Left renal cortex interstitium (tissue), 4 donors: ENCODE measurements at places on chromosomes 12 and 14. TPM values are rescaled to one million over a fixed set of nuclear protein-coding genes. Genes with fewer than 3 reads are reported as not detected.

Gene SCFD1
- polyA plus RNA-seq: 102 TPM

- DNase-seq: no peak
These were observed 15.7 kb upstream of the CRY1 start for GRCh38 chr12:107108995-107109508.

- no peak for DNase-seq
These were observed 5.6 kb downstream of the RDH16 start for GRCh38 chr12:56951582-56952339.

- DNase-seq: no peak
These were observed 1200.2 kb downstream of the LRFN5 start for GRCh38 chr14:42806909-42807315.

- no peak for DNase-seq
These were observed 43.7 kb downstream of the ADCK1 start for GRCh38 chr14:77843651-77844050.

Gene BEGAIN
- 3.9 TPM for polyA plus RNA-seq

Gene TDRD9
- 2.8 TPM for polyA plus RNA-seq

Gene PTPRQ
- 18.3 TPM for polyA plus RNA-seq

GRCh38 chr12:6970096-6970527, 352 bp downstream of the PHB2 start:
- no peak for DNase-seq

Gene BRI3BP
- 10.1 TPM for polyA plus RNA-seq

DNA sequence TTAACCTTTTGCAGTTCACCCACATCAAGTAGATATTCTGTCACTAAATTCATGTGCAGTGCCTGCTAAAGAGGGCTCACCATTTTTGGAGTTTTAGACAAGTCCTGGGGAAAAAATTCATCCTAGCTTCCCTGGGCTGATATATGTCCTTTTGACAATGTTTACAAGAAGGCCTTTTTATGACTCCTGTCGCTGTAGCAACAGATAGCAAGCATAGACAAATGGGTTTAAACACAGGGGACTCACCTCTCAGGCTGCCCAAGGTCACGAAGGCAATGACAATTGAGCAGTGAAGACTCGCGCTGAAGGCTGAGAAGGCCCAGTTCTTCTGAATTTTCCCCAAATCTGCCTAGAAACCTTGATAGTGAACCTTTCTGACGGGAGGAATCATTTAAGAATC, 150.7 kb upstream of the CPM start:
- no peak for DNase-seq

DNA sequence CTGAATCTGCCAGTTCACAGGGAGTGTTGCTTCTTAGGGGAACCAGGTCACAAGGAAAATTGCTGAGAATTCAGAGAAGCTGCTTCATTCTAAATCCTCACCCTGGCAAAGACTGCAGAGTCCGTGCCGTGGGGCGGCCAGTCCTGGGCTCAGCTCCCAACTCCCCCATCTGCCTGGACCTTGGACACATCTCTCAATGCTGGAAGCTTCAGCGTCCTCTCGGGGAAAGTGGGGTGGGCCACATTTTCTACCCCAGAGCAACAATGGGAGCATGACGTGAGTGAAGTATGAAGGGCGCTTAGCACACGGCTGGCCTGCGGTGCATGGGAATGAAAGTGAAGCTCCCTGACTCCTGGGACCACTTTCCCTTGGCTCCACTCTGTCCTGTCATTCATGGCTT, 31.2 kb downstream of the HVCN1 start:
- no peak for DNase-seq

Gene EPYC
- not detected for polyA plus RNA-seq

GRCh38 chr14:104171029-104171697, 32.8 kb downstream of the KIF26A start:
- no peak for DNase-seq

DNA sequence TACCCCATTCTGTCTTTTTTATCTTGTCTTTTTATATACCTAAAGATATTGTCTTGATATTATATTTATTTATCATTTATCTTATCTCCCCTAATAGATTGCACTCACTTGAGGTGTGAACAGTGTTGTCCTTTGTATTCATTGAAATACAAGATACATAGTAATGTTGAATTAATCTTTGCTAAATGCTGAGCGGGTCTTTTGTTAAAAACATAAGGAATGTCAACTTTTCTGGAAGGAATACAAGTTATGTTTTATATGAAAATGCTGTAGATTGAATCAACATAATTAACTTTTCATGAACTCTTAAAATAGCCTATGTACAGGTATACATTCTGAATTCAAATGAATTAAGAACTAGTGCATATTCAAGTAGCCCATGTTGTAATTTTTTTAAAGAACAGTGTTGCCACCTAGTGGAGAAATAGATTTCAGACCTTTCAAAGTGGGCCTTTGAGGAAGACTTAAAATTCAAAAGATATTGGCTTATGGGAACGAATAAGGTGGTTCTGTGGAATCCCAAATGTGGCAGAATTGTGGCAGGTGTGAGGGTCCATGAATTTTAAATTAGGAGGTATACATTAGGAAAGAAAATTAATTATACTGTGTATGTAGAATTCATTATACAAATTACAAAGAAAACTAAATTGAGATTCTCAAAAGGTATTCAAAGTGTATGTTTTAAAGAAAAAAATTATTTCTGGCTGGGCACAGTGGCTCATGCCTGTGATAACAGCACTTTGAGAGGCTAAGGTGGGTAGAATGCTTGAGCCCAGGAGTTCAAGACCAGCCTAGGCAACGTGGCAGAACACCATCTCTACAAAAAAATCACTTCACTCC, 19.1 kb downstream of the BBOF1 start:
- DNase-seq: peak; percentile 50

Gene EMC9
- 22.7 TPM for polyA plus RNA-seq

DNA sequence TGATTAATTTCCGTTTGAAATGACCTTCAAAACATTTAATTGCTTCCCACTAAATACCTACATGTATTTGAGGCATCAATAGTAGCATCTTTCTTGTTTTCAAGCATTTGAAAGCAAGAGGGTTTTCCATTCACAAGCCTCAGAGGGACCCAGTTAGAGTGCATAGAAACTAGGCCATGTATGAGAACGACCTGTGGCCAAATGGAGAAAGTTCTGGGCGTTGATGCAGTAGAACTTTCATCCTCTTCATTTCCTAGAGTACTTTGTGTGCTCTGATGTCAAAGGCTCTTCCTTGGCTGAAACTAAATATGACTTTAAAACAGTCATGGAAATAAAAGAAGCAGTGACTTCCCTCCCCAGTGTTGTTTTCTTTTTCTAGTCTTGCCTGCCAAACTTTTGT, 944 bp upstream of the DHRS7 start:
- DNase-seq: no peak

Gene CCDC91
- polyA plus RNA-seq: 32.8 TPM

GRCh38 chr12:48356041-48356768, 5.5 kb upstream of the ZNF641 start:
- no peak for DNase-seq

Gene DHRS7
- 97.3 TPM for polyA plus RNA-seq

GRCh38 chr12:97560786-97561618, 98.4 kb downstream of the RMST start:
- no peak for DNase-seq

Gene VRK1
- polyA plus RNA-seq: 23.1 TPM

- DNase-seq: no peak
These were observed 16.9 kb downstream of the PLEKHD1 start for GRCh38 chr14:69501423-69501838.

Gene ACSS3
- polyA plus RNA-seq: 20.6 TPM

Gene TSPAN19
- 0.62 TPM for polyA plus RNA-seq

Gene GPR84
- not detected for polyA plus RNA-seq

Gene KRT86
- polyA plus RNA-seq: 0.25 TPM

GRCh38 chr12:118064608-118065007, 3.6 kb upstream of the WSB2 start:
- DNase-seq: no peak

Gene TMEM132D
- 2.1 TPM for polyA plus RNA-seq

GRCh38 chr14:104081951-104082464, 3.5 kb upstream of the ASPG start:
- DNase-seq: no peak

DNA sequence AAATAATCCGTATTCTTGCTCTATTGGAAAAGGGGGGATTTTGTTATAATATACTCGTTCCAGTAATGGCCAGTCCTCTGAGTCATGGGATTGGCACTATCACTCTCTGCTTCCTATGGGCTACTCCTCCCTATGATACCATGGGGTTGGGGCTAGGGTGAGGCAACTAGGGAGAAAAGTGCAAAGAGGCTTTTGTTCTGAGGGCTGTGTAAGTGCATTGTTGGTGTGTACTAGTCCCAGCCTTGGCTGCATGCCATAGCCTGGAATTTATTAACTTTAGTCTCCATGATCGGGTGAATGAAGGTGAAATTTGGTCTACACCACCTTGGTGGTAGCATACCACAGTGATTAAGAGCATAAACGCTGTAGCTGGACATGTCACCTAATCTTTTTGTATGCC, 247.6 kb downstream of the RPAP3 start:
- no peak for DNase-seq

Gene LRTM2
- polyA plus RNA-seq: 0.41 TPM

DNA sequence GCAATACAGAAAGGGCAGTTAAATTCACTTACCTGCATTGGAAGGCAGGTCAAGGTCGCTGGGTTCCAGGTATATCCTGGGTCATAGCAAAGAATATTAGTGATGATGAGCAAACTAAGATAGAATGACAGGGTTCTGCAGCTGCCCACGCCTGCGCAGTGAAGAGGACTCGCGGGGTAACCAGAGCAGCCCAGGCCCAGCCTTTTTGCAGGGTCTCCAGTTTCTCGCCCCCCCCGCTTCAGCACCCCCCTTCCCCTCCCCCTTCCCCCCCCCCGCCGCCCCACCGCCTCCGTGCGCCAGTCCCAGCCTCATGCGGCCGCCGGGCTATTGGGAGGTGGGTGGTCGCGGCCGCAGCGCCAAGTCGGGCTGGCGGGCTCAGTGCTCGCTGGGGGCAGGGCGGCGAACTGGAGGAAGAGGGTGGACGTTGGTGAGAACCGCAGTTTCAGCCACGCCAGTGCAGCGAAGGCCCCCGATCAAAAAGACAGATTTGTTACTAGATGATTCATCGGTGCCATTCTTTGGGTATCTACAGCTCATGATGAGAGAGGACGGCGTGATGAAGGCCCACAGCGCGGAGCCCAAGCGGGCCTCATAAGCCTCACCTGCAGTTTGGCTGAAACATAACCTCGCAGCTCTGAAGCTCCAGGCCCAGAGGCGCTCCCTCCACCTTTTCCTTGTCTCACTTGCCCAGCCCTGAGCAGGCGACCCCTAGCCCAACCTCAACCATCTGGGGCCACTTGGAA, 20.2 kb downstream of the SLC2A3 start:
- DNase-seq: no peak

Gene PTCSC3
- 0.96 TPM for polyA plus RNA-seq

Gene PTPN6
- 23.1 TPM for polyA plus RNA-seq

DNA sequence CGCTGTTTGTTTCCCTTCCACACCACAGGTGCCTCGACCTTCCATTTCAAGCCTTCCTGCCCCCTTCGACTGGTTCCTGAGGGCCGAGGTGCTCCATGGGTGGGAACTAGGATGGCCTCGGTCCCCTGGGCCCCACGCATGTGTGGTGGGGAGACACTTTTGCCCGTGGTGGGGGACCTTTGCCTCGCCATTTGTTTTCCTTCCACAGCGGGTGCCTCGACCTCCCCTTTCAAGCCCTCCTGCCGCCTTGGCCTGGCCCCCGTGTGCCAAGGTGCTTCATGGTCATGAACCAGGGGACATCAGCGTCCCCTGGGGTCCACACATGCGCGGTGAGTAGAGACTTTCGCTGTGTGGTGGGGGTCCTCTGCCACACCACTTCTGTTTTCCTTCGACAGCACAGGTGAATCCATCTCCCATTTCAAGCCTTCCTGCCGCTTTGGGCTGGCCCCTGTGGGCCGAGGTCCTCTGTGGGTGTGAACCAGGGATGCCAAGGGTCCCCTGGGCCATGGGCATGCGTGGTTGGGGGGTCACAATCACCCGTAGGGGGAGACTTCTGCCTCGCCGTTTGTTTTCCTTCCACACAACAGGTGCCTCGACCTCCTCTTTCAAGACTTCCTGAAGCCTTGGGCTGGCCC, 364.4 kb downstream of the ALG10 start:
- DNase-seq: no peak

GRCh38 chr12:45681465-45681864, 48.0 kb upstream of the ARID2 start:
- DNase-seq: no peak

DNA sequence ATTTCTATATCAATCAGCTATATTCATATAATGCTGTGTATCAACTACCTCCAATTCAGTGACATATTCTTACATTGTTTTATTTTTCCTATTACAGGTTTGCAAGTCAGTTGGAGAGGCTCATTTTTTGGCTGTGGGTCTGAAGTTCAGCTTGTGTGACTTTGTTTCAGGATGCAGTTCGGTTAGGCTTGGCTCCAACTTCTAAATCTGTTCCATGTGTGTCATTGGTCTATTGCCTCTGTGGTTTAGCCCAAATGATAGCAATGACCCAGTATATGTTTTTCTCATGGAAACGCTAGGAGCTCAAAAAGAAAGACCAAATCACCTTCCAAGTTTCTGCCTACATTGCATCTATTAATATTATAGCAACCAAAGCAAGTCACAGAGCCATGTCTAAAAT, 848.6 kb upstream of the LRFN5 start:
- DNase-seq: no peak

DNA sequence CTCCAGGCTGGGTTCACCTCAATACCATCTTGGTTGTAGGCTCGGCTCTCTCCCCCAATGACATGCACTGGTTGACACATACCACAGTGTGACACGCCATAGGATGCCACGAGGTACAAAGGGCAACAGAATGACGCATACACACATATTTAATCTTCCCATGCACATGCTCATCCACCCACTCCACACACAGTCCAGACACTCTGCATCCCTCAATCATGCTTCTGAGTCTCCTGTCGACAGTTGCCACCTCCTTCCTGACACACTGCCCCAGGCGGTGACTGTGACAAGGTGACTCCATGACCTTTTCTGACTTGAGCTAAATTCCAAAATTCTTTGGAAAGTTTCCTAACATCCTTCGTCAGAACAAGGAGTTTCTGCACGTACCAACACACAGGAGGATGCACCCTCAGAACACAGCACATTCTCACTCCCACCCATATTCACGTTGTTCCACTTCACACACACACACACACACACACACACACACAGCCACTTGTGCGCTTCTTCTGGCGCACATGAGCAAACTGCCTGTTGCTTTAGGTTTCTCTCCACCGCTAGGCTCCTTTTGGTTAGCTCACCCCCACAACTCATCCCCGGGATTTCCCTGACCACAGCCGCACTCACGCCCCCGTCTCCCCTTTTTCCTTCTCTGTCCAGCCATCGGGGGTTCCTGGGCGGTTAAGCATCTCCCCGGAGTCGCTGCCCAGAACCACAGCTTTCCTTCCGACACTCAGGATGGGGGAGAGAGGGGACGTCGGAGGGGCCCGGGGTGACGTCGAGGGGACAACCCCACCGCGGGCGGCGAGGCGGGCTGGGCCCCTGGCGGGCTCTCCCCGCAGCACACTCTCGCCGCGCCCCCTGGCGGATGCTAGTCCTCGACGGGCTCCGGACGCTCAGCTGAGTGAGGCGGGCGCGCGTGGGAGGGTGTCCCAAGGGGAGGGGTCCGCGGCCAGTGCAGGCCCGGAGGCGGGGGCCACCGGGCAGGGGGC, 536 bp upstream of the WNT1 start:
- DNase-seq: no peak

Gene GPR33
- not detected for polyA plus RNA-seq

GRCh38 chr14:89787525-89787924, 167.0 kb downstream of the EFCAB11 start:
- no peak for DNase-seq

Gene GALNT9
- 11.7 TPM for polyA plus RNA-seq

GRCh38 chr12:80422550-80422949, 21.5 kb upstream of the PTPRQ start:
- no peak for DNase-seq

GRCh38 chr12:130242506-130242905, 80.2 kb downstream of the FZD10 start:
- no peak for DNase-seq

Gene CCDC63
- polyA plus RNA-seq: not detected
